Stimulated activated CD4-positive, alpha-beta T cell treated with anti-CD3 and anti-CD28 coated beads, Interleukin-2, amount 100 ng/mL, for 24 hours (primary cell): ENCODE measurements at places on chromosomes 6 and 20.

DNA sequence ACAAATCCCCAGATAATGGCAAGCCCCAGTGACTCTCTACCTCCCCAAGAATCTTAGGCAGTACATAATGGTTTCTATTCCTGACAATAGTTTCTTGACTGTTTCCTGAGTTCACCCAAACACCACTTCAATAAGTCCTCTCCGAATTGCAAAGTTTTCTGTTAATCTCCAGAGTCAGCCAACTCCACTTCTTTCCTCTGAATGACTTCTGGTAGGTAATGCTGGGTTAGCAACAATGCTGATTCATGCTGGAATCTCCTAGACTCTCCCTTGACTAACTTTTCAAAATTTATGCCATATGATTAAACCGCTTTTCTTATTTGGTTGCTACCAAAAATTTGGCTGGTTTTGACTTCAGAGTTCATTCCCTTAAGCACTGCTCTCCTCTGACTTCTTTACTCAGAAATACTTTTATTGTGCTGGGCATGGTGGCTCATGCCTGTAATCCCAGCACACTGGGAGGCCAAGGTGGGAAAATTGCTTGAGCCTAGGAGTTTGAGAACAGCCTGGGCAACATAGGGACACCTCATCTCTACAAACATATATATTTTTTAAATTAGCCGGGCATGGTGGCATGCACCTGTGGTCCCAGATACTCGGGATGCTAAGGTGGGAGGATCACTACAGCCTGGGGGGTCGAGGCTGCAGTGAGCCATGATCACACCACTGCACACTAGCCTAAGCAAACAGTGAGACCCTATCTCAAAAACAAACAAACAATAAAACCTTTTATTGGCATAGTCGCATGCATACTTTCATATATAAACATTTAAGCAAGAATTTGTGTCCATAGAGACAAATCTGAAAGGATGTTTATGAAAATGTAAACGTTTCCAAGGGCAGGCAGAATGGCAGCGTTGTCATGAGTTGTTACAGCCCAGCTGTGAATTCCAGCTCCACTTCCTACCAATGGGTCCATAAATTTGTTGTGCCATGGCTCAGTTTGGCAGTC, 249.3 kb upstream of the PLN start:
- DNase-seq, result no peak

- DNase-seq, result no peak
Observed at GRCh38 chr6:20438462-20439070, 36.9 kb downstream of the E2F3 start.

DNA sequence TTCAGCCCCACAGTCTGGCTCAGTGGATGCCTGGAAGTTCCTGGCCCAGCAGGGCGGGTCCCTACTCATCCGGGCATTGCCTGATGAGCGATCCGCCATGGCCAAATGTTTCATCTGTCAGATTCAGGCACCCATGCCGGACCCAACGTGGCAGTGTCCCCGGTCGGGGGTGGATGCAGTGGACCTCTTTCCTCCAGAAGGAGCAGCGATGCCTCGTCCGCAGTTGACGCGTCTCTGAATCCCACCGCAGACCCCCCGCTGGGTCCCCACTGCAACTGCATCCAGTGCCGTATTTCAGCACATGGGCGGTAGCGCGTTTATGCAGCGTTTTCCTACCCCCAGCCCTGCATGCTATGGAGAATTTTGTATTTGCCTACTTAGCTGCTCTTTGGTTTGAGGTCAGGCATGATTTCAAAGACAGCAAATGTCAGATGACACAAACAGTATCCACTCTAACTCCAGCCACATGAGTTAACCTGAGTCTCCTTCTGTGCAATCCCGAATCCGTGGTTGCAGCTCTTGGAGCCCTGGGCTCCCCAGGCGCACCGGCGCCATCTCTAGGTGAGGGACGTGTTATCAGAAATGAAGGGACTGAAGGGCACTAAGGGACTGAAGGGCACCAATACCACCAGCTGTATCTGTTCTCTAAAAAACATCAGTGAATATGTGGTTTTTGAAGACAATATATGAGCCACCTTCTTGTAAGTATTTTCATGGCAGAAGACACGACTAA, 72.6 kb upstream of the THBS2 start:
- DNase-seq, result no peak

GRCh38 chr6:22271081-22271480, 25.8 kb downstream of the PRL start:
- no peak for DNase-seq

DNA sequence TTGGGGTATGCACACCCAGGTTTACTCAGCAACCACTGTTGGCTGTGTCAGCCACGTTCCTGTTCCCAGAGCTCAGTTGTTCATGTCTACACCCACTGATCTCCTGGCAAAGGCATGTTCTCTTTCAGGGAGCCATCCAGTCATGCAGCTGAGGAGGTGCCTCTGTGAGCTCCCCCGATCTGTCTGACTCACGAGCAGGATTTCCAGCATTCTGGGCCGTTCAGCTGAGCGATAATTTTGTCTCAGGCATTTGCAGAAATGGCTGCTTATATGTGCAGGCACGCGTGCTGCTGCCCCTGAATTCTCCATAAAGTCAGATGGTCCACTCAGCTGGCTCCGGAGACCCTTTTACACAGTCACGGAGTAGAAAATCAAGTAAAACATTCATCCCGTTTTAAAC, 78.4 kb upstream of the IYD start:
- DNase-seq, result no peak

DNA sequence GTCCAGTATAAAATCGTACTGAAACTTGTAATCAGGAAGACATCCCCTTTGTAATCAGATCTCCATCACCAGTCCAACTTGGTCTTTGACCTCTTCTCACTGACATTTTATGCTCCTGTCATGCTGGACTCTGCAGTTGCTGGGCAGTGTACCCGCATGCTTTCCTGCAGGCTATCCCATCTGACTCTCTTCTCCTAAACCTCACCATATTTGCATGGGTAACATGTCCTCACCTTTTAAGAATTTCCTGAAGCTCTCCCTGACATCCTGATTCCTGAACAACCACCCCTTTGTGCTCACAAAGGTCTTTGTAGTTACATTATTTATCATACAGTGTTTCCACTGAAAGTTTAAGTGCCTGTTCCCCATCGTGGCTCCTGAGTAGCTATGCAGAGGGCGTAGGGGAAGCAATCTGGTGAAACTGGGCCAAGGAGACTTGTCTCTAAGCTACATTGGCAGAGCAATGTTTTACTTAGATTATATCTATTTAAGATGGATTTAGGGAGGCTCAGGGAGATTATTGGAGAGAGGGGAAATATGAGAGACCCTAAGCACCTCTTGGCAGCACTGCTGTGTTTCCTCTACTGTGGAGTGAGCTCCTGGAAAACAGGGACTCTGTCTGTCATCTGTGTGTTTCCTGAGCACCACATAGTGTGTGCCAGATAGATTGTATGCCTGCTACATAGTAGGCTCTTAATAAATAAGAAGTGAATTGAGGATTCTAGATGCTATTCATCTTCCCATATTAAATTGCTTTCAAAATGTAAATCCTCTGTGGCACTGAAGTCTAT, 124.0 kb downstream of the LAMA2 start:
- no peak for DNase-seq

DNA sequence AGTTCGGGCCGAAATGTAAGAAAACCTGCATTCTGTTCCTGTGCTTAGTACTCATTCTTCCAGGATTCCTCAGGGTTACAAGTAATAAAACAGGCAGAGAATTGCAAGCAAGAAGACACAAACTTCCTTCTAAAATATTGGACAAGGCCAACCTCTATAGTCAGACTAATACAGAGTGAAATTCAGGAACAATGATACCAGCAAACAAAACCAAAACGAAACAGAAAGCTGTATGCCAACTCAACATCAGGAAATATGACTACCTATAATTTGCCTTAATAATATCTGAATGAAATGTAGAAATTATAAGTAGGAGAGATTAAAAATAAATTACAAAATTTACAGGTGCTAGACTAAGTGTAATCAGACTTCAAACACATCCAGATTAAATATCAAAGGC, 238.8 kb downstream of the HIVEP2 start:
- no peak for DNase-seq

GRCh38 chr20:38255393-38255792, 5.1 kb downstream of the KIAA1755 start:
- DNase-seq, result no peak
